ENCODE measurements at places on chromosomes 4 and X. TPM values are rescaled to one million over a fixed set of nuclear protein-coding genes. Genes with fewer than 3 reads are reported as not detected.

PLP1 gene
- 3.6 TPM for total RNA-seq

FHDC1 gene
- 1.2 TPM for total RNA-seq

DNA sequence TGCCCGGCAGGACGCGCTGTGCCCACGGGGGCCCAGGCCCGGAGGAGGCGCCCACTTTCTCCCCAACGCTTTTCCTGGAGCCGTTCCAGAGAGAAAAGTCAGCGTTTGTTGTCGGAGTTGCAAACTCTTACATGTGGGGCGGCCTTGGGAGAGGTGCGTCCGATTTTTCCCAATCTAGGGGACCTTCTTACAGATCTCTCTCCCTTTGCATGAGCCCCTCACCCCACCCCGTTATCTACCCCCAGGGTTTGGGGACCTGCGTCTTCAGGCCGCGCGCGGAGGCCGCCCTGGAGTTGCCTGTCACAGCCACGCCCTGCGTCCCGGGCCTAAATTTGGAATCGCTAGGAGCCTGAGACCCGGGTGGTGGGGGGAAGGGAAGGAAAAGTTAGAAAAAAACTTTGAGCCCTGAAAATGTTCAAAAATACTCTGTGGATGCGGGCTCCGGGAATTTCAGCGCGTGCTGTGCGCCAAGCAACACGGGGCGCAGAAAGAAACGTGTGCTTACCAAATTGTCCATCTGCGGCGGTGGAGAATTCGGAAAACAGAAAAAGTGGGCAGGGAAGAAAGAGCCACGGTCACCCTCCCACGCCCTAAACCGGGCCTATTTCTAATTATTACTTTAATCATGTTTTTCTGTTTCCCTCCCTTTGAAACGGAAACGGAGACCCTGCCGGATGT is 587 bp downstream of the CD99 start:
- DNase-seq: peak; percentile 85

DNA sequence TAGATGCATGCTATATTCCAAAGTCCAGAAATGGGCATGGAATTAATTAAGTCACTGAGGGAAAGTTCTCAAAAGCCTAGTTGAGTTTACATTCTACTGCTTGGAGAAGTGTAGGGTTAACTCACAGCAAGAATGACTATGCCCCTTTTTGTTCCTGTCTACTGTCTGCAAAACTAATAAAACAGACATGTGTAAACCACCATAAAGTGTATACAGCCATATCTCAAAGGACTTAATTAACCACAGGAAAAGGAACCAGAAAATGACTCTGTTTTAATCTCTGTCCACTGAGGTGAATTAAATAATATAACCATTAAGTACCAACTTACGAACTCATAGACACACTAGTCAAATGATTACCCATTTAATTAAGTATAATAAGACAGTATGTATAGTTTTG is 84.9 kb downstream of the PRDM5 start:
- no peak for DNase-seq

DNA sequence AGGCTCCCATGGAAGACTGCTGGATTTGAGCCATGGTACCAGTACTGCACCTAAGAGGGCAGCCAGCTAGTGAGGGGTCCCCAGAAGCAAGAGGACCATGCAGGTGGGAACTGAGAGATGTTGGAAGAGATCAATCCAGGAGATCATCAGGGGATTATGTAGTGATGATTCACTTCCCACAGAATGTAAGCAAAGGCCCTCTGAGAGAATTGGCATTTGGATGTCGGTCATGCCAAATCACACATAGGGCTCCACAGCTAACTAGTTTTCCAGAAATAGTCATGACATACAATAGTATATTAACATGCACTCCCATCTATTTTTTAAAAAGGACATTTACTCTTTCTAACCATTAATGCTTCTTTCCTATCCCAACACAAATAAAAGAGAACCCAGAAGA is 112.5 kb downstream of the RASGEF1B start:
- DNase-seq: no peak

Data from posterior vena cava (tissue), 2 donors.